Esophagus squamous epithelium (tissue), 5 donors: ENCODE measurements at places on chromosomes 12 and 14. TPM values are rescaled to one million over a fixed set of nuclear protein-coding genes. Genes with fewer than 3 reads are reported as not detected.

Gene NKX2-1
- not detected for total RNA-seq

Gene BRF1
- total RNA-seq, result 37.9 TPM

Gene DIO2
- 142 TPM for total RNA-seq

Gene BCAT1
- 0.87 TPM for total RNA-seq

Gene POTEM
- not detected for total RNA-seq

Gene APAF1
- total RNA-seq, result 10.8 TPM

Gene GPR162
- total RNA-seq, result 1.3 TPM

Gene ISM2
- total RNA-seq, result 1.7 TPM

Gene TMEM63C
- 5.2 TPM for total RNA-seq

Gene RNF212B
- total RNA-seq, result not detected

Gene ARHGEF40
- 1.3 TPM for total RNA-seq

Gene CELA1
- total RNA-seq, result not detected

Gene E2F7
- total RNA-seq, result 6.6 TPM

Gene SMCO3
- total RNA-seq, result not detected

Gene TTC8
- total RNA-seq, result 16.1 TPM
